ENCODE measurements at places on chromosomes 2 and 18.

DNA sequence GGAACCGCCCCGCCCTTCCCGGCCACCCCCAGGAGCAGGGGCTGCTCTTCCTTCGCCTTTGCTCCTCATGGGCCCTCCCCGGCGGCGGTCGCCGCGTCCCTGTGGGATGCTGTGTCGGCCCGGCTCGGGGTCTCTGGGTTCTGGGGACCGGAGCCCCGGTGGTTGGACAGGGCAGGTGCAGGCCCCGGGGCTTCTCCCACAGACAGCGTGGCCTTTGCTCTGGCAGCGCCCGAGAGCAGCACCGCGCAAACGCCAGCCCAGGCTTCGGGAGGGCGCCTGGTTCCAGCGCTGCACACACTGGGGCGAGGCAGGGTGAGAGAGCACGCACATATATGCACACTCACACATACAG lies 9.0 kb upstream of the KCNG2 start:
- DNase-seq: no peak

DNA sequence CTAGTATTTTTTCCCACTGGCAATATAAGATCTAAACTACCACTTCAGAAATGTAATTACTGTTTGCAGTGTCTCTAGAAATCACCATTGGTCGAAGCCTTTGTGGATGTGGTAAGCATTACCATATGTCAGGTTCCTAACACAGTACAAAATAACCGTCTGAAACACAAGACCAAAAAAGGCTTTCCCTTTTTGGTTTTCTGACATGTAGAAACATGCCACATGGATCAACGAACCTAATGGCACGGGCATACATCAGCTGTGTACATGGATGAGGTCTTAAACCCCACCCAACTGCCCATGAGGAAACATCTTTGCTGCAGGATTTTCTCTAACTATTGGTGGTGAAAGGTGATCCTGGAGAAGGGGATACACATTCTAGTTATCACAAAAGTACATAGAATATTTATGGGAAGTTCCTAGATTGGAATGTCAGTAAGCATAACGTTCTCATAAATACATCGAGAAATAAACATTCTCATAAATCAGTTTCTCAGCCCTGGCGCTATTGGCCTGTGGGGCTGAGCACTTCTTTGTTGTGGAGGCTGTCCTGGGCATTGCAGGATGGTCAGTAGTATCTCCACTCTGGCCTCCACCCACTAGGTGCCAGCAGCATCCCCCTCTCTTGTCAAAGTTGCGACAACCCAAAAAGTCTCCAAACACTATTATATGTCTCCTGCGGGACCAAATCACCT lies 9.0 kb downstream of the VIT start:
- DNase-seq: no peak

DNA sequence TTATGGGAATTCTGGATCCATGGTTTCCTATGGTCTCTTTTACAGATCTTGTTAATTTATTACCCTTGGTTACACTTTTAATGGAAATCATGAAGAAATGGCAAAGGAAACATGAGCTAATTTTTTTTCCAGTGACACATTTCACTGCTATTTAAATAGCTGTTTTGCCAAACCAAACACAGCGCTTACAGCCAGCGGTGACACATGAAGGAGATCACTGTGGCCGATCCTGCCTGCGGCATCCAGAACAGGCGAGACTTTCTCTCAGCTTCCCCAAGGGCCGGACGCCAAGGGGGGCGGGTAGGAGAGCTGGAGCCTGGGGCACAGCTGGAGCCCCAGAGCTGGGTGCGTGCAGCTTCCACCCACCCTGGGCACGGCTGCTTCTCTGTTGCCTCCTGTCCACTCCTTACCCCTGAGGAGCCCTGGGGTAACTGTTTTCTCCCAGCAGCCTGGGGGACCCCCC lies 81.4 kb upstream of the PKDCC start:
- DNase-seq: no peak

DNA sequence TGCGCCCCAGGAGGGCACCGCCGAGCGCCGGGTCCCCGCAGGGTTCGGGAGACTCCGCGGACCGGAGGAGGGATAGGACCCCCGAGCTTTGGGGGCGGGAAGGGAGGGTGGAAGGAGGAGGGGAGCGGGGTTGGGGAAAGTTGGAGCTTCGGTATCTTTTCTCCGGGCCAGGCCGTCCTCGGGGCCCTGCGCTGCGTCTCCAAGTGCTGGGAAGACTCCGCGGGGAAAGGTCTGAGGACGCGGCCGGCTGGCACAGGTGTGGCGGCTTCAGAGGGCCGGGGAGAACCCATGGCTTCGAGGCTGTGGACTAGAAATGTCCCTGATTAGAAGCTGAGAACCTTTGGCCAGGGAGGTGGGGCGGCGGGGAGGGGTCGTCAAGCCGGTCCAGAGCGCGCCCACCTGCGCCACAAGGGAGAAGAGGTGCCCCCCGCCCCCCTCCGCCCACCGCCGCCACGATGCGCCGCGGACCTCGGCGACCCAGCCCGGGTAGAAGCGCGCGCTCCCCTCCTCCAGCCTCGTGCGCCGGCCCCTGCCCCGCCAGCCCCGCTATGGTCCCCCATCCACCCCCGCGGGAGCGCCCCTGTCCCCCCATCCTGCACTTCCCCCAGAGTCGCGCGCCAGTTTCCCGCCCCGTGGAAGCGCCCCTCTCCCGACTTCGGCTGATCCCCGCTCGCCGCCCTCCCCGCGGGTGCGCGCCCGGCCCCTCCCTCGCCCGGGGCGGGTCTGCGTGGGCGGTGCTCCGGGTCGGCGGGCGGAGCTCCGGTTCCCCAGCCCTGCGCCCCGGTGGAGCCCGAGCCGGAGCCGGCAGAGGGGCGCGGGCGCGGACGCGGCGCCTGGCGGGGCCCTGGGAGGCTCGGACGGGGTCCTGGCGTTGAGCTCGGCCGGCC lies at the start of gene SNTG2:
Gene SNTG2, plus strand, starts transcription at position 770 of the 887 bp plus-strand sequence. CDS start 148 bp downstream, outside the sequence.
- peak; percentile 67 for DNase-seq

GRCh38 chr2:67802291-67802690 lies 260.5 kb downstream of the C1D start:
- no peak for DNase-seq

GRCh38 chr2:109295070-109295780 lies 166.2 kb downstream of the SH3RF3 start:
- no peak for DNase-seq

DNA sequence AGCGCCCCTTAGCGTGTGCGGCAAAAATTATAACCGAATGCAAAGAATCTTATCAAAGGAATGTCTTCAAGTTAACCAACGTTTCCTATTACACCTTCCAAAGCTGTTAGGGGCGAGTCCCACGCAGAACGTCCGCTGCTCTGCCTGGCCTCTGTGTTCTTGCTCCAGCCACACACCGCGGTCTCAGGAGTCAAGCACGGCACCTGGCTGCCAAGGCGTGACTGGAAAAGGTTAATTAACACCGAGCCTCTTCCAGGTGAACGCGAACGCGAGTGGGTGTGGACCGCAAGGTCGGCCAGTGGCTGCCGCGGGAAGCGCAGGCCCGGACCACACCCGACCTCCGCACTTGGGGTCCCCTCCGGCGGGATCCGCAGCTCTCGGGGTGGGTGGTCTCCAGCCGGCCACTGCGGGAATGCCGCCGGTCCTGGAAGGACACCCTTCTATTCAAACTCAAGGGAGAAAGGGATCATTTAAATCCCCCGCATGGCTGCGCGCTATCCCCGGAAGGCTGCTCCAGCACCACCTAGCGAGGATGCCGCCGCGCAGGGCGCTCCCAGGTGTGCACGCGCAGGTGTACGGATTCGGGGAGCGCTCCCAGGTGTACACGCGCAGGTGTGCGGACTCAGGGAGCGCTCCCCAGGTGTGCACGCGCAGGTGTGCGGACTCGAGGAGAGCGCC lies 830 bp downstream of the CYB5A start:
- no peak for DNase-seq

DNA sequence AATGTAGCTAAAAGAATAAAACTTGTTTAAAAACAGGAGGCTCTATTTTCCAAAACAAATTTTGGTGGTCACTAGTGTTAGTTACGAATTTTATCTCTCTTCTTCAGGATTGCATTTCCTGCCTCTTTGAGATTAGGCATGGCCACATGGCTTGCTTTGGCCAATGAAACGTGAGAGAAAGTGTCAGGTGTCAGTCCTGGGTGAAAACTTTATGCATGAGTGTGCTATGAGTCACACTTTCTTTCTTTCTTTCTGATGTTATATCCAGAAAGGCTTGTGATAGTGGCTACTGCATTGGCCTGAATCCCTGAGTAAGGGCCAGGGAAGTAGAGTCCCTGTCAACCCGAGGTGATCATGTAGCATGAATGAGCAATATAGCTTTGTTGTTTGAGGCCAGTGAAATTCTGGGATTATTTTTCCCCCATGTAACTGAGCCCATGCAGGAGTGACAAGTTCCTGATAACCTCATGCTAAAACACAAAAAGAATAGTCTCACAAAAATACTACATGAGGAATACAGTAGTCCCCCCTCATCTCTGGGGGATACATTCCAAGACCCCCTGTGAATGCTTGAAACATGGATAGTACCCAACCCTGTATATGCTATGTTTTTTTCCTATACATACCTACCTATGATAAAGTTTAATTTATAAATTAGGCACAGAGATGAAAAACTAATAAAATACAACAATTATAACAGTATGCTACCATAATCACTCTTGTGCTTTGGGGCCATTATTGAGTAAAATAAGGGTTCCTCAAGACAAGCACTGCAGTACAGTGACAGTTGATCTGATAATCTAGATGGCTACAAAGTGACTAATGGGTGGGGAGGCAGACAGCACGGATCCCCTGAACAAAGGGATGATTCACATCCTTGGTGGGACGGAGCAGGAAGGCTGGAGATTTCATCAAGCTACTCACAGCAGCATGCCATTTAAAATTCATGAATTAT lies 109.5 kb downstream of the CDC42EP3 start:
- peak; percentile 17 for DNase-seq

DNA sequence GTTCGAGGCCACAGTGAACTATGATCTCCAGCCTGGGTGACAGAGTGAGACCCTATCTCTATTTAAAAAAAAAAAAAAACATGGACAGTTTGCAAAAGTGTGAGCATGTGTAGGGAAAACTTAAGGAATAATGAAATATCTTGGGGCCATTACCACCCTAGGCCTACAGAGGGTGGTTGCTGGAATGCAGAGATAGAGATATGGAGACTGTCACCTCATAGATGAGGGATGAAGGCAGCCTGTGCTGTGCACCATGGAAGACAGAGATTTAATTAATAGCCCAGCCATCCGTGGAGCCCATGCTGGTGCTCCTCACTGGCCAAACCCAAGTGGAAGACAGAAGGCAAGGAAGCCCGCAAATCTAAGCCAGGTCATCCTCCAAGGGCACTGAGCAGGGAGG lies 16.6 kb upstream of the CEP68 start:
- no peak for DNase-seq

GRCh38 chr2:167292430-167293171 lies 404.3 kb downstream of the XIRP2 start:
- peak; percentile 48 for DNase-seq

DNA sequence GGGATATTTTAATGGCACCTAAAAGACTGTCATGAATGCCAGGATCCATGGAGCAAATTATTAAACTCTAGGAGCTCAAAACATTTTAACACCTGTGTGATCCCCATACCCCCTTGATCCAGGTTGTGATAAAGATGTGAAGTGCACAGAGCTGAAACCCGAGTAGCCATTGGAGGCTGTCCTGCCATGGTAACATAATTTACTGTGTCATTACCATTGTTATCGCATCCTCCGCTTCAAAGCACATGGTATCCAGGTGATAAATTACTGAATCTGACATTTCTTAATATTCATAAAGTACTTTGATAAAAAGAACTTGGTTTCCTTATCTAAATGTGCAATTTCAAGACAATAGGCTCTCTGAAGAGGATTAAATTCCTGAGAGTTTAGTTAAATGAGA lies 109.3 kb downstream of the CHST9 start:
- no peak for DNase-seq

GRCh38 chr2:203354966-203355365 lies 26.8 kb downstream of the ABI2 start:
- DNase-seq: no peak

- no peak for DNase-seq
These were observed 131.3 kb downstream of the ZNF804A start for GRCh38 chr2:184729581-184729980.
